ENCODE measurements at places on chromosomes 5 and 9.

GRCh38 chr5:17081142-17081541 lies 136.3 kb upstream of the BASP1 start:
- DNase-seq, result no peak

DNA sequence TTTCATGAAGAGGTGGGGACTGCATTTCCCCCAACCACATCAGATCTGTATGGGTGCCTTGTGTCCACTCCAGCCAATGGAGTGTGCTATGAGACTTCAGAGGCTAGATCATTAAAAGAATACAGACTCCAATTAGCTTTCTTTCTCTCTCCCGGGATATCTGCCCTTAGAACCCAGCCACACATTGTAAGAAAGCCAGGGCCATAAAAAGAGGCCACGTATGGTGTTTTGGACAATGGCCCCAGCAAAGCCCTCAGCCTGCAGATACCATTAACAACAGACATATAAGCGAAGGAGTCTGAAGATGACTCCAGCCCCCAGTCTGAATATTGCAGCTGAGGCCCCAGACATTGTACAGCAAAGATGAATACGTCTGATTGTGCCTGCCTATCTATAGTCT lies 21.5 kb downstream of the IL6ST start:
- no peak for DNase-seq

- no peak for DNase-seq
Measured at GRCh38 chr9:118609355-118610044, 759.7 kb downstream of the BRINP1 start.

DNA sequence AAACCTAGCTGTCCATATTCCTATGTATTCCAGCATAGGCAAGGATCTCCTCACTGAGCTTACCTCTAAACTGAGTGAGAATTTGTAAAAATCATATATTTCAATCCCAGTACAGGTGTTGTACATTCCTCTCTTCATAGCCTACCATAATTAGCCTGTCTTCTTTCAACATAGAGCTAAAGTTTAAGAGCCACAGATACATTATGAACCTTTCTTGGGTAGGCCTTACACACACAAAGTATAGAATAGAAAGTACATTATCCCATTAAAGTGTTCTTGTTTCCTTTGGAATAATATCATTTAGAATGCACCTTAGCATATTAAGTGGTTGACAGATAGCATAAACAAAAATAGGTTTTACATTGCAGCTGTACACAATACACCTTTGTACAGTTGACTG lies 282.1 kb upstream of the TMEM161B start:
- no peak for DNase-seq

GRCh38 chr5:147372191-147372590 lies 137.4 kb downstream of the STK32A start:
- DNase-seq, result no peak
